ACHN (cell line): ENCODE measurements at places on chromosomes 6 and 20.

DNA sequence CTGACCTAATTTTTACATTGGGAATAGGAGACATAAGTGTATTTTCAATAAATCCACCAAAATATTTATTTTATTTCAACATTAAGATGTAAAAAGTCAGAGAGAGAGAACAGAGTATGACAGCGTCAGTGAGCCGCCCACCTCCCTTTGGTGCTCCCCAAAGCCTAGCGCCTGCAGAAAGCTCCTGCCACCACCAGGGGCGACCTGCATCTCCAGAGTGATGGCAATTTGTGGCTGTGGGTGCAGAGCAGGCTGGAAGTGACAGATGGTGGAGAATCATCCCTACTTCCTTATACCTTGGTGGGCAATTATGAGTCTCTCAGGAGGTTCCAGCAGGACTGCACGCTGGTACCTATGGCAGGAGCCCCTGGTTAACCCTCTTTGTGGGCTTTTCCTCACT, 87.3 kb downstream of the PTPRT start:
- peak; percentile 2 for DNase-seq

DNA sequence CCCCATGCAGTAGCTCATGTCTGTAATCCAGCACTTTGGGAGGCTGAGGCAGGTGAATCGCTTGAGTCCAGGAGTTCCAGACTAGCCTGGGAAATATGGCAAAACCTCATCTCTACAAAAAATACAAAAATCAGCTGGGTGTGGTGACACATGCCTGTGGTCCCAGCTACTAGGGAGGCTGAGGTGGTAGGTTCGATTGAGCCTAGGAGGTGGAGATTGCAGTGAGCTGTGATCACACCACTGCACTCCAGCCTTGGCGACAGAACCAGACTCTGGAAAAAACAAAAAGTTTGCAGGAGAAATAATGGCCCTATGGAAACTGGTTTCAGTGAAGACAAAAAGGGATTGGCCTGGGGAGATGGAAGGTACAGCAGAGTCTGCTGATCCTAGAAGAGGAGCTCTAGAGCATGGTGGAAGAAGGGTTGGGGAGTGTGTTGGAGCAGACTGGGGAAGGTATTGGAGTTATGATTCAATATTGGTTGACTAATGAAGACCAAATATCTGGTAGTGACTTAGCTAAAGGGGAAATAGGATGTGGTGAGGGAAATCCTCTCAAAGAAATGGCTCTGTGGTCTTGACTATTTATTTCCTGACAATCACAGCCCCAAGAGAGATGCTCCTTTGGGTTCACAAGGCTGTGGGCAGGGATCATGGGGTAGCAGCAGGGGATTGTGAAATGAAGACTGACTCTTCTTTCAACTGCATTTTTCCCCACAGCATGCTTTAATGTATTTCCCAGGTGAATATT, 281.9 kb downstream of the UTRN start:
- DNase-seq = no peak

GRCh38 chr6:112235956-112236355, 18.4 kb downstream of the LAMA4 start:
- DNase-seq = no peak

- DNase-seq = peak; percentile 82
These were observed 25.9 kb upstream of the GTSF1L start for GRCh38 chr20:43752561-43753301.

- DNase-seq = no peak
These were observed 42.5 kb downstream of the PIGU start for GRCh38 chr20:34634392-34634791.

- DNase-seq = no peak
These were observed 45.2 kb upstream of the BCLAF1 start for GRCh38 chr6:136334853-136335252.

- no peak for DNase-seq
These were observed 14.0 kb upstream of the MAP7 start for GRCh38 chr6:136564180-136564579.

DNA sequence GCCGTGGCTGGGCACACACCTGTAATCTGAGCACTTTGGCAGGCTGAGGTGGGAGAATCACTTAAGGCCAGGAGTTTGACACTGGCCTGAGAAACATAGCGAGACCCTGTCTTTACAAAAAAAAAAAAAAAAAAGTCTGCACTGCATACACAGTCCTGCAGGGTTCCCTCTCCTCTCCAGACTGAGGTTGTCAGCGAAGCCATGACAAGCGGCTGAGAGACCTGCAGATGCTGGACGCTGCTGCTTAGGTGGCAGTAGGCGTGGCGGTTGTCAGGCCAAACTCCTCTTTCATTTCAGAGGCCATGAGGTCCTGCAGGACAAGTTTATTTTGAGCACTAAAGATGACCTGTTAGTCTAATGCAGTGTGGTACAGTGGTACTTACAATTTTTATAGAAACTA, 86.5 kb downstream of the FAM120B start:
- no peak for DNase-seq

DNA sequence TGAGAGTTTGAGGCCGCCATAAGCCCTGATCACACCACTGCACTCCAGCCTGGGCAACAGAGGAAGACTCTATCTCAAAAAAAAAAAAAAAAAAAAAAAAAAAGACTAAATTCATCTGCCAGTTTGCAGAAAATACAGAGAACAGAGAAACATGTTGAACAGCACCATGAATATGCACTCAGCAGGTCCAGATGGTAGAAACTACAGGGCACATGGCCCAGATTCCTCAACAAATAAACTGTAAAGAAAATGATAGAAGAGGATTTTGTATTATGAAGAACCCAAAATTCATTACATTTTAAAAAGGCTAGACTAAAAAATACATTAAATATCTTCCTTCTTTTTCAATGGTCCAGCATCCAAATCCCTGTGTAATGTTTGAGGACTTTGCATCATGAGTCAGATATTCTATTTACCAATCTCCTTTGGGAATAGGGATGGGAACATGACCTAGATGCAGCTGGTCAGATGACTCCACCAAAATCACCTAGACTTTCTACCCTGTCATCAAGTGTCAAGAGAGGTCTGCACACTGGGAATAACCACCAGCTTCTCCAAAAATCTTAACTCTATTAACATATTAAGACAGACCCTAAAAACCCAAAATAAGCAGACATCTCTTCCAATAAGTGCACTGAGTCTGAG, 189.1 kb upstream of the TCF21 start:
- DNase-seq = no peak

GRCh38 chr20:52318651-52319050, 127.1 kb upstream of the ZFP64 start:
- DNase-seq = no peak

DNA sequence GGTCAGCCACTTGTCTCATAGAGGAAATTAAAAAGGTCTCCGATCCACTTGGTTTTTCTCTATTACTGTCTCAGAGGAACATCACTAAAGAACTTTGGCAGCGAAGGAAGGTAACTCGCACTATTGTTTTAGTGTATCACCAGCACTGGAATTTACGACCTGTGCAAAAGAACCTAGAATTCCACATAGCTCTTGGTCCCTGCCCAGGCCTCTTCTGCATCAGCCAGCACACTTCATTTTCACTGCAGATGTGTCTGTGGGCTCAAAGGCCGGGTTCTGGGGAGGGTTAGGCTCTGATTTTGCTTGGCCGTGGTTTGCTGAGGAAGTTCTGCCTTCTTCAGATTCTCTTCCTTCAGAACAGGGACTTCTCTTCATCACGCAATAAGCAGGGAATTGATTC, 102.8 kb upstream of the TMEM181 start:
- DNase-seq = no peak

DNA sequence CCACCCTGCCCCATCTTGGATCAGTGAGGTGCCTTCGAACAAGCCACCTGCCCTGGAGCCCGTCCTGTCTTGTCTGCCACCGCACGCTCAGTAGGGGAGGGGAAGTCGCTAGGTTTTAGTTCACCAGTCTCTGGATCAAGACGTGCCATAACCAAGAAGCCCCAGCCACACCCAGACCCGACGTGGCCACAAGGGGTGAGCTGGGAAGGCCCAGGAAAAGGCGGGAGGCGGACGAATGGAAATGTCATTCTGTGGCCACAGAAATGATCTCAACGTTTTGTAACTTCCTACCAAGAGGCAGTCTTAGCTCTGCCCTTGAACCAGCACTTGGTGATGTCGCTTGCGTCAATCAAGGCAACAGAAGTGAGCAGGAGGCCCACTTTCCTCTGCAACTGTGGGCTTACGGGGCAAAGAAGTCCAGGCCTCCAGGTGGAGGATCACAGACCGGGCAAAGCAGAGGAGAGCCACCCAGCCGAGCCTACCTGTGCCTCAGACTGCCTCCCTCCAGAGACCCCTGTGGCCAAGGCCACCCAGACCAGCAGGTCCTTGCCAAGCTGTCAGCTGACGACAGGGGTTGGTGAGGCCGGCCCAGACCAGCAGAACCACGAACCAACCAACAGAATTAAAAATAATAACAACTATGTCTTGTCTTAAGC, 14.5 kb downstream of the GMEB2 start:
- DNase-seq = no peak

DNA sequence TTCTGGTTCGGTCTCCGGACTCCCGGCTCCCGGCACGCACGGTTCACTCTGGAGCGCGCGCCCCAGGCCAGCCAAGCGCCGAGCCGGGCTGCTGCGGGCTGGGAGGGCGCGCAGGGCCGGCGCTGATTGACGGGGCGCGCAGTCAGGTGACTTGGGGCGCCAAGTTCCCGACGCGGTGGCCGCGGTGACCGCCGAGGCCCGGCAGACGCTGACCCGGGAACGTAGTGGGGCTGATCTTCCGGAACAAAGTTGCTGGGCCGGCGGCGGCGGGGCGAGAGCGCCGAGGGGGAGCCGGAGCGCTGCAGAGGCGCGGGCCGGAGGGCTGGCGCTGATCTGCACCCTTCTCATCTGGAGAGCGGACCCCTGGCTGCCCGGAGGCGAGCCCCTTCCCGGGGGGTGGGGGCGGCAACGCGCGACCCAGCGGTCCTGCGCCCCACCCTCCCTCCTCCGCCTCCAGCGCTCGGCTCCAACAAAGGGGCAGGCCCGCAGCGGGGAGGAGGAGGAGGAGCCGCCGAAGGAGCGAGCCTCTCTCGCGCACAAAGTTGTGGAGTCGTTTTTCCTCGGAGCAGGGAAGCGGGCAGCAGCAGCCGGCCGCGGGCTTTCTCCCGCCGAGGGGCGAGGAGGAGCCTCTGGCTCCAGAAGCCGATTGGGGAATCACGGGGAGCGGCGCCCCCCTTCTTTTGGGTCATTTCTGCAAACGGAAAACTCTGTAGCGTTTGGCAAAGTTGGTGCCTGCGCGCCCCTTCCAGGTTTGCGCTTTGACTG, at the start of gene UTRN:
TSS of gene UTRN (plus strand) at position 553 of the 765 bp plus-strand sequence. CDS start 6,494 bp downstream, outside the sequence.
- peak; percentile 84 for DNase-seq

GRCh38 chr6:119647309-119647708, 297.7 kb upstream of the MAN1A1 start:
- no peak for DNase-seq

GRCh38 chr6:70379473-70380013, 33.8 kb upstream of the FAM135A start:
- no peak for DNase-seq

GRCh38 chr20:2340136-2340535, 40.6 kb upstream of the TGM6 start:
- no peak for DNase-seq

GRCh38 chr6:145008715-145009114, 723.6 kb downstream of the UTRN start:
- no peak for DNase-seq

DNA sequence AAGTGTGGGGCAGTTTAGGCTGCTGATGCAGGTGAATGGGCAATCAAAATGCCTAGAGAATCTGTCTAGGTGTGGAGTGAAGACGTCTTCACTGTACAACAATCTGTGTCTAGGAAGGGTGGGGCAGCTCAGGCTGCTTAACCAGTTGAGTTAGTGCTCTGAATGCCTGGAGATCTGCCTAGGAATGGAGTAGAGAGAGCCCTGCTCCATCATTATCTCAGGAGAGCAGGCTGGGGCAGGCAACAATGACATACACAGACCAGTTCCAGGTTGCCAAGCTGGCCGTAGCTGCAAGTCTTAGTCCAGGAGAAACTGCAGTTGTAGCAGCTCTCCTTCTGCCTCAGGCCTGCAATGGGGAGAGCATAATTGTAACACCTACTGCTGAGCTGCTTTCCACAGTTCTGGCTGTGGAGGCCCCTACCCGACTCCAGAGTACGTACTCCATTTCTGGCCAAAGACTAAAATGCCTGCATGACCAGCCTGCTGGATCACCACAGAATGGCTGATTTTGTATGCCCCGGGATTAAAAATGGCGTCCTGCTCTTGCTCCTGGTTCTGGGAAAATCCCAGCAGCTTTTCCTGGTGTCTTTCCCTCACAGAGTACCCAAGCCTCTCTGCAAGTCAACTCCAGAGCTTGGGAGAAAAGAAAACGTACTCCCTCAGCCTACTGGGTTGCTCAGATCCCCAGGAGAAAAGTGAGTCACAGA, 545.4 kb downstream of the ADGRB3 start:
- no peak for DNase-seq

- DNase-seq = no peak
These were observed 80.3 kb downstream of the JARID2 start for GRCh38 chr6:15326067-15326614.

DNA sequence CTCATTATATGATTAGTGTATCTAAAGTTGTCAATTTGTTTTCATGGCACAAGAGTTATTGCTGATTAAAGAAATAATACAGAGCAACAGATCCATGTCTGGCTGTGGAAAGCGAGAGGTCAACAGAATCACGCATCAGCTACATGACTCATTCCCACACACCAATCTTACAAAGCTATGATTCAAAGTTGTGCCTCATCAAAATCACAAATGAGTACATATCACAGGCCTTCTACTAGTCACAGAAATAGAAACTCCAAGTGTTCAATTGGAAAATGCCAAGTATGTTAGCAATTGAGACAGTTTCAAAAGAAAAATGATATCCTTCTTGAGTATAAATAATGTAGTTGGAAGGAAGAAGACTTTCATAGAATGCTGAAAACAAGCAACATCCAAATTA, 57.8 kb upstream of the NKAIN2 start:
- peak; percentile 17 for DNase-seq

- no peak for DNase-seq
These were observed 121.2 kb downstream of the SIM1 start for GRCh38 chr6:100343316-100344077.

GRCh38 chr6:131923356-131923755, 27.8 kb downstream of the CCN2 start:
- DNase-seq = peak; percentile 65

DNA sequence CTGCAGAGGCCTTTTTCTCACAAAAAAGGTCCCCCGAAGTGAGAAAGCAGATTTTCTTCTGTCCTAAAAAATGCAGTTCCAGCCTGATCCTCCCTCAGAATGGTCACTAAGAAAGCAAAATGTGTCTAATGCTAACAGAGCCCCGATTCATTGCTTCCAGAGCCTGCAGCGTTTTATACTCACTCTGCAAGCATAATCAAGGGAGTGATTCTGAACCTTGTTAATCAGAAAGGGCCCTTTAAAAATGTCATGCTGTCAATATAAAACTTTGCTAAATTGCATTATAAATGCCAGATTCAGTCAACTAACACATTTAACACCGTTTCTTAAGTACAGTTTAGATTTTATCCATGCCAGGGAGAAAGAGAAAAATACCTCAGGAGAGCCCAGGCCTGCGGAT, 202.8 kb downstream of the CD83 start:
- no peak for DNase-seq

- no peak for DNase-seq
These were observed 10.2 kb upstream of the AIG1 start for GRCh38 chr6:143050509-143050908.

- DNase-seq = no peak
These were observed 35.3 kb downstream of the CHMP4B start for GRCh38 chr20:33846291-33846935.
